ENCODE measurements at places on chromosomes 7 and 10. TPM values are rescaled to one million over a fixed set of nuclear protein-coding genes. Genes with fewer than 3 reads are reported as not detected.

RPEL1 gene
- not detected for total RNA-seq

C10orf105 gene
- total RNA-seq: 0.16 TPM

EN2 gene
- total RNA-seq: not detected

KCNH2 gene
- total RNA-seq: 16.2 TPM

- H3K27me3 ChIP-seq: no peaks in the 10 kb centered on the region
- no peak overlapping the region for H3K4me3 ChIP-seq
- no peak overlapping the region for H3K27ac ChIP-seq
- no peaks in the 10 kb centered on the region for H3K4me1 ChIP-seq
- no peaks in the 10 kb centered on the region for H3K36me3 ChIP-seq
Measured at GRCh38 chr7:24898691-24899090, 81.3 kb downstream of the OSBPL3 start.

- H3K36me3 ChIP-seq: no peaks in the 10 kb centered on the region
- no peak for DNase-seq
- no peaks in the 10 kb centered on the region for H3K27me3 ChIP-seq
- peaks cover 40% of the 10 kb centered on the region for H3K4me1 ChIP-seq
Measured at GRCh38 chr10:3091921-3092320, 24.6 kb downstream of the PFKP start.

DNA sequence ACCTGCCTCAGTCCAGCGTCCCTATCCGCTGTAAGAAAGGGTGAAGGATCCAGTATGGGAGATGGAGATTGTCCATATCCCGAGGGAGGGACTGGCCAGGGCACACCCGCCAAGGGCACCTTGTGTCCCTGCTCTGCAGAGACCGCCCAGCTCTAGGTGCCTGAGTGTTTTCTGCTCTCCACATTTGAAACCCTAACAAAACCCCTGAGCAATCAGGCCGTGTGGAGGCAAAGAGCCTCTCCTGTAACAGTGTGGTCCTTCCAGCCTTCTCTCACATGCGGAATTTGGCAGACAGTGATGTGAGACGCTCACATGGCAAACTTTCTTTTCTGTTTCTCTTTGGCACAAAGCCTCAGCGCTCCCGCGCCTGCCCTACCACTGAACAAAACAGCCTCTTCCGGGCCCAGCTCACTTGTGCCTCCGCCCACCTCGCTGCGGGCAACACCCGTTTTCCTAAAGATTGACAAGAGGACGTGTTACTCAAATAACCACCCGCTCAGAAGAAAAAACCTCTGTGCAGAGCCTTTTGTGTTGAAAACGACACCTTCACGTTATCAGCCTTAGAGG is 514.8 kb downstream of the DNAJB6 start:
- H3K4me1 ChIP-seq: no peaks in the 10 kb centered on the region
- H3K27me3 ChIP-seq: no peaks in the 10 kb centered on the region
- DNase-seq: peak; percentile 49
- H3K27ac ChIP-seq: no peak overlapping the region
- H3K4me3 ChIP-seq: peak overlapping the region; percentile 20

- no peak overlapping the region for H3K27ac ChIP-seq
- no peak overlapping the region for H3K4me3 ChIP-seq
- no peaks in the 10 kb centered on the region for H3K4me1 ChIP-seq
- no peaks in the 10 kb centered on the region for H3K36me3 ChIP-seq
- peaks cover 14% of the 10 kb centered on the region for H3K27me3 ChIP-seq
Measured at GRCh38 chr7:95323410-95324129, 762 bp downstream of the PON1 start.

- H3K27me3 ChIP-seq: no peaks in the 10 kb centered on the region
- no peak for DNase-seq
- H3K4me1 ChIP-seq: no peaks in the 10 kb centered on the region
- no peak overlapping the region for H3K4me3 ChIP-seq
Measured at GRCh38 chr10:110458266-110458920, 39.3 kb upstream of the DUSP5 start.

DNA sequence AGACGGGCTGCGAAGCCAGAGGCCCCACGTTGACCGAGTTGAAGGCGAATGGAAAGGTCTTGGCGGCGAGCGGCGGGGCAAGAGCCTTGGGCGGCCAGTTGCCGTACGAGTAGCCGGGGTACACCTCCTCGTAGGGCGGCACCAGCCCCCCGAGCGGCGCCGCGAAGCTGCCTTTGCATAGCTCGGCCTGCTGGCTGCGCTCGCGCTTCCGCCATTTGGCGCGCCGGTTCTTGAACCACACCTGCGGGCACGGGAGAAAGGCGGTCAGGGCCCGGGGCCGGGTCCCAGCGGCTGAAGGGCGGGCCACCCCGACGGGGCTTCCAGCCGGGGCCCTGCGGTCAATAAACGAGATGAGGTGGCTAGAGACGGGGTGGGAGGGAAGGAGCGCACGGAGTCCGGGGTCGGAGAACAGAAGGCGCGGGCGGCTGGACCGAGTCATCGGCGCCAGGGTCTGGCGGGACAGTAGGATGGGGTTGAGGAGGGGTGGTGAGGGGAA is 4.8 kb downstream of the ELOVL3 start:
- no peaks in the 10 kb centered on the region for H3K36me3 ChIP-seq
- H3K4me1 ChIP-seq: peaks cover 31% of the 10 kb centered on the region
- DNase-seq: peak; percentile 48
- peak overlapping the region; percentile 49 for H3K4me3 ChIP-seq
- H3K27ac ChIP-seq: no peak overlapping the region

DNA sequence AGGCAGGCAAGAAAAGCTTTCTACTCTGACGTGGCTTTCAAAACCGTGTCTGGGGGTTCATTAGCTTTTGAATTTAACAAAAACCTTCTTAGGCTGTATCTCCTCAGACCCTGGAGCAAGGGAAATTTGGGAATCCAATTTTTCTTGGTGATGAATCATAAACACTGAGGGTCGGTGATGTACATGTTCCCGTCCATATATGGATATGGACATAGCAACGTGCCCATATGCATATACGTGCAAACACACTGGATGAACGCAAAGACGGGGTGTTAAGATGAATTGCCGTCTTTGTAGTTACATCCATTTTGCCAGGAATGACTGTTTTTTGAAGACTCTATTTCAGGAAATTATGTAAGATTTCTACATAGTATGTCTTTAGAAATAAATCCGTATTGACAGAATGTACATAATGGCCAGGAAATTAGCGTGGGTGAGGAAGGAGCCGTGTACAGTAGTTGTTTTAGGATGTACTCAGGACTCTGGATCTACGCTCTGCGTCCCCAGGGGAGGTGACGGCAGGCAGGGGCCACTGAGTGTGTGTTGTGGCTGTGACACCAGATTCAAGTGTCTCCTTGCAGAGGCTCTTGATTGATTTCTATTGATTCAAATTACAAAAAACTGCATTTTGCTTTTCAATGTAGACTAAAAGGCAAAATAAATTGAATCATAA is 238.2 kb downstream of the DNAJB6 start:
- no peaks in the 10 kb centered on the region for H3K36me3 ChIP-seq
- no peak for DNase-seq
- H3K27me3 ChIP-seq: peaks cover 10% of the 10 kb centered on the region
- H3K27ac ChIP-seq: no peak overlapping the region
- H3K4me3 ChIP-seq: no peak overlapping the region
- peaks cover 14% of the 10 kb centered on the region for H3K4me1 ChIP-seq

- no peaks in the 10 kb centered on the region for H3K27me3 ChIP-seq
- no peak overlapping the region for H3K4me3 ChIP-seq
- H3K4me1 ChIP-seq: no peaks in the 10 kb centered on the region
- no peak overlapping the region for H3K27ac ChIP-seq
- no peaks in the 10 kb centered on the region for H3K36me3 ChIP-seq
Measured at GRCh38 chr7:99221866-99222265, 14.0 kb upstream of the KPNA7 start.

GRCh38 chr10:51178634-51179033 is 104.3 kb downstream of the PRKG1 start:
- no peak for DNase-seq
- no peaks in the 10 kb centered on the region for H3K36me3 ChIP-seq
- no peaks in the 10 kb centered on the region for H3K27me3 ChIP-seq

GRCh38 chr10:48804740-48805182 is 120.1 kb downstream of the WDFY4 start:
- H3K27ac ChIP-seq: no peak overlapping the region
- no peaks in the 10 kb centered on the region for H3K4me1 ChIP-seq
- no peaks in the 10 kb centered on the region for H3K27me3 ChIP-seq
- no peak overlapping the region for H3K4me3 ChIP-seq
- no peaks in the 10 kb centered on the region for H3K36me3 ChIP-seq
- no peak for DNase-seq

- DNase-seq: no peak
- H3K27me3 ChIP-seq: no peaks in the 10 kb centered on the region
- peak overlapping the region; percentile 9 for H3K27ac ChIP-seq
- no peaks in the 10 kb centered on the region for H3K36me3 ChIP-seq
Measured at GRCh38 chr7:129855234-129855673, 97.5 kb downstream of the UBE2H start.

- H3K27ac ChIP-seq: no peak overlapping the region
- no peak for DNase-seq
- H3K4me3 ChIP-seq: no peak overlapping the region
Measured at GRCh38 chr10:105706281-105707026, 1065.4 kb downstream of the SORCS3 start.

GRCh38 chr10:125154529-125154928 is 5.8 kb downstream of the CTBP2 start:
- H3K36me3 ChIP-seq: no peaks in the 10 kb centered on the region
- no peaks in the 10 kb centered on the region for H3K27me3 ChIP-seq
- H3K4me3 ChIP-seq: no peak overlapping the region

DNA sequence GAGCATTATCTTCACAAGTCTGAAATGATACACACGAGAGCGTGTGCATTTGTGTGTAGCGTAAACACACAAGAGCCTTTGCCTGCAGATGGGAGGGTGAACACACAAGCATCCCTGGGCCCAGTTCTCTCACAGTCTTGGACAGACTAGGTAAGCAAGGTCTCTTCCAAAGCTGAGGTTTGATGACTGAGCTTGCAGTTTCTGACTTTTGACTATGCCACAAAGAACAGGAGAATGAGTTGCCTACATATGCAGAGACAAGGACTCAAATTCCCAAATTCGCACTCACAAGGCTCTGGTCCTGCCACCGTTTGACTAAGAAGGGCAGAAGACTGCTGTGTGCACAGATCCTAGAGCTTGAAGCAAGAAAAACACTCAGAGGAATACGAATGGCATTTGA is 55.8 kb downstream of the FAM53B start:
- no peaks in the 10 kb centered on the region for H3K4me1 ChIP-seq
- H3K27me3 ChIP-seq: no peaks in the 10 kb centered on the region
- H3K27ac ChIP-seq: no peak overlapping the region
- no peak for DNase-seq
- no peak overlapping the region for H3K4me3 ChIP-seq

DNA sequence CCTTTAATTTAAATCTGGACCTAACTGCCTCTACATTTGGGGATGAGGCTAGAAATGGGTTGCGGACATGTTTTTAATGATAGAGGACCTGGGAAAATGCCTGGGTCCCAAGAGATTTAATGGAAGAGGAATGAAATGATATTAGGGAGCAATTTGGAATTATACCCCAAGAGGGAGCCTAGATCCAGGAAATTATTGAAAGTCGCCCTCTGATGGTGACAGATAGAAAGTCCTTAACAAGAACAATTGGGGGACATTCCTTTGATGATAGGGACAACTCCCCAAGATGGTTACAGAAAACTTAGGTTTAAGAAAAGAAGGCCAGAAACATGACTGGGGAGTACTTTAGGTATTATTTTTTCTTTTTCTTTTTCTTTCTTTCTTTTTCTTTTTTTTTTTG is 9.5 kb upstream of the TSGA13 start:
- DNase-seq: no peak
- H3K36me3 ChIP-seq: no peaks in the 10 kb centered on the region
- no peaks in the 10 kb centered on the region for H3K27me3 ChIP-seq
- no peaks in the 10 kb centered on the region for H3K4me1 ChIP-seq
- no peak overlapping the region for H3K4me3 ChIP-seq

- no peak overlapping the region for H3K27ac ChIP-seq
- no peaks in the 10 kb centered on the region for H3K36me3 ChIP-seq
- no peaks in the 10 kb centered on the region for H3K4me1 ChIP-seq
- no peak overlapping the region for H3K4me3 ChIP-seq
- no peaks in the 10 kb centered on the region for H3K27me3 ChIP-seq
- no peak for DNase-seq
Measured at GRCh38 chr10:130844310-130844709, 467.2 kb downstream of the TCERG1L start.

DNA sequence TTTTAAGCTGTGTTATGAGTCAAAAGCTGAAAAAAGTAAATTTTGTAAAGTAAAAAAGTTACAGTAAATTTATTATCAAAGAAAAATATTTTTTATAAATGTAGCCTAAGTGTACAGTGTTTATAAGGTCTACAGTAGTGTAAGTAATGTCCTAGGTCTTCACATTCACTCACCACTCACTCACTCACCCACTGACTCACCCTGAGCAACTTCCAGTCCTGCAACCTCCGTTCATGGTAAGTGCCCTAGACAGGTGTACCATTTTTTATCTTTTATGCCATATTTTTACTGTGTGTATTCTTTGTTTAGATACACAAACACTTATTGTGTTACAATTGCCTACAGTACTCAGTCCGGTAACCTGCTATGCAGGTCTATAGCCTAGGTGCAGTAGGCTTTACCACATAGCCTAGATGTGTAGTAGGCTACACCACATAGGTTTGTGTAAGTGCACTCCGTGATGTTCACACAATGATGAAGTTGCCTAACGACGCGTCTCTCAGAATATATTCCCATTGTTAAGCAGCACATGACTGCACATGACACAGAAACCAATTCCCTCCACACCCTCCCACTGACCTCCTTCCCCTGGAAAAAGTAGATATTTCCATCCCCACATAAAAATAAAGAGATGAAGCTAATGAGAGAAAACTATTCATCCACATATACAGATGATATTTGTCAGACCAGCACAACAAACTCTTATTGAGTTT is 44.8 kb upstream of the FGL2 start:
- no peak overlapping the region for H3K4me3 ChIP-seq
- no peak overlapping the region for H3K27ac ChIP-seq
- H3K27me3 ChIP-seq: no peaks in the 10 kb centered on the region
- H3K36me3 ChIP-seq: no peaks in the 10 kb centered on the region
- no peak for DNase-seq

GRCh38 chr10:37934791-37935190 is 41.7 kb downstream of the ZNF25 start:
- H3K27me3 ChIP-seq: no peaks in the 10 kb centered on the region
- no peak for DNase-seq
- H3K4me1 ChIP-seq: no peaks in the 10 kb centered on the region
- no peak overlapping the region for H3K4me3 ChIP-seq
- H3K36me3 ChIP-seq: no peaks in the 10 kb centered on the region

DNA sequence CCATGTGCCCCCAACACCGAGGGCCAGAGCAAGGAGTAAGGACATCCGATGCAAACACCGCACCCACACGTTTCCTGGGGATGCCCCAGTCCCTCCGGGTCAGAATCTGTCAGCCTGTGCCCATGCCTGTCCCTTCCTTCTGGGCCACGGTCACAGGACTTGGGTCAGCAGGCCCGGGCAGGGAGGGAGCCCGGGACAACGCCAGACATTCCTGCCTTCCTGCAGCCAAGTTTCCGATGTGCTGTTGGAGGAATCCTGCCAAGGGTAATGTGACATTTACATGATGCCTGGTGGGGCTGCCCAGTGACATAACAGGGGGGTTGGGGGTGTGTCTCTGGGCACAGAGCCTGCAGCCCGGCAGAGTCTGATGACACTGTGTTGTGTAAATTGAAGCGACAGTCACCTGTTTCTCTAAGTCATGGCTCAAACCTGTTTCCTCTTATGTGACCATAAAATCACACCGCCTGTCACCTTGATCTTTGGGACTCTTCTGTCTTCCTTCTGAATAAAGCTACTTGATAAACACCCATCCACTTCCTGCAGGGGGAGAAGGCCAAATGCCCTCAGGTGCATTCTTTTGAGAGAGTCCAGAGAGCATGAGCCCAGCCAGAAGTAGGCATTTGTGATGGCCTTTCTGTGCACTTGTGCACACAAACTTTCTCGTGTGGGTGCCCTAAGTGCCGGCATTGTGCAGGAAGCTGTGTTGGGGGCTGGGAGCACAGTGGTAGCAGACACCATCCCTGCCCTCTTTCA is 175.3 kb upstream of the RHEB start:
- H3K4me1 ChIP-seq: peaks cover 12% of the 10 kb centered on the region
- no peak for DNase-seq
- H3K27me3 ChIP-seq: no peaks in the 10 kb centered on the region
- no peak overlapping the region for H3K4me3 ChIP-seq
- no peak overlapping the region for H3K27ac ChIP-seq

Data from transverse colon (tissue), 4 donors.